Epithelial cell of esophagus (primary cell): ENCODE measurements at places on chromosomes 12 and 14.

- no peak for DNase-seq
Observed at GRCh38 chr12:54489857-54490256, 7.7 kb upstream of the NCKAP1L start.

- DNase-seq: no peak
Observed at GRCh38 chr12:64558754-64559153, 51.5 kb upstream of the RASSF3 start.

GRCh38 chr14:104226421-104227383 lies 88.3 kb downstream of the KIF26A start:
- DNase-seq: no peak

DNA sequence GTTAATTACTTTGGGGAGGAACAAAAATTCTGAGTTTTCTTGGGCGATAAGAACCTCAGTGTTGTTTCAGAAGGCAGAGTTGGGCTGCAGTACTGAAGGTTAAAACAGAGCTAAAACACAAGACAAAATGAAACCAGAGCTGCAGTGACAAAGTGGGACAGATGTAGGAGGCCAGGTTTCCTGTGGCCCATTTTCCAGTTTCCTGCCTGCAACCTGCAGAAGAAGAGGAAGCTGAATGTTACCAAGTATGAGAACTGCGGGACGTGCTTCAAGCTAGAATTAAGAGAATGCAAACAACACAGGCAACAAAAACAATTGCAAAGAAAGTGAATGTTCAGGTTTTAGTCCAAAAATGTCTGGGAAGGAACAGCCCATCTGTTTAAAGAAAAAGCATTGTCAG lies 17.8 kb downstream of the ELK3 start:
- no peak for DNase-seq

GRCh38 chr14:51356381-51356780 lies 116.3 kb downstream of the TMX1 start:
- DNase-seq: no peak

DNA sequence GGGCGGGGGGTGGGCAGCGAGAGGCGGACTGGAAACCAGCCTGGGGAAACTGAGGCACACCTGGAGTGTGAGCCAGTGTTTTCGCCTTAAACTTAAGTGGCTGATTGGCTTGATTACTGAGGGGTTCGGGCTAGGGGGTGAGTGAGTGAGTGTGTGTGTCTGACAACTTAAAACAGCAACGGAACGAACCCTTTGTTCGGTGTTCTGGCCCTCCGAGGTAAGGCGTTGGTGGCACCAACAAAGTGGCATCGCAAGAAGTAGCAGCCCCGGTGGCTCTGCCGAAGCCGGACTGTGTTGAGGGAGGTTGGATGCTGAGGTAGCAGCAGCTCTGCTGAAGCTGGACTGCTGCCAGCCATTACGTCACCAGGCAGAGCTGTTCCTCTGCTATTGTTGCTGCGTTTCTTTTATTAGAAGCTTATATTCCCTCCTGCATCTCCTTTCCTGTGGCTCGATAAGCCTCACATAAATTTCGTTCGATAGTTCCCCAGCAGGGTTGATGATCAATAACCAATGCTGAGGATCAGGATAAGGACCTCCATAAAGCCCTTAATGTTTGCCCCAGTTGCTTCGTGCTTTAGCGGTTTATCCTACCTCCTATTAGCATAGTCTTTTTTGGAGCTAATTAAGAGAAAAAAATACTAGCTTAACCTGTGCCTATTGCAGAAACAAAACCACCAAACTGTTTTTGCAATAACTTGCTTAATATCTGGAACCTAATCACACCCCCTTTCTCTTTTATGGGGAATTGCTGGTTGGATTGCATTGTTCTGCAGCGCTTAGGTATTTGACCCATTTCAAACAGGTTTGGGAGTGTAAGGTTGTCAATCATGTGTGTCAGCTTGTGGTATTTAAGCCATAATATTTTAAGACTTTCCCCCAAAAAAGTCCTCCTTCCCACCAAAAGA lies 1.3 kb downstream of the GPR137C start:
- DNase-seq: peak; percentile 95

- DNase-seq: peak; percentile 63
Observed at GRCh38 chr14:103561381-103562178, 877 bp downstream of the BAG5 start.

DNA sequence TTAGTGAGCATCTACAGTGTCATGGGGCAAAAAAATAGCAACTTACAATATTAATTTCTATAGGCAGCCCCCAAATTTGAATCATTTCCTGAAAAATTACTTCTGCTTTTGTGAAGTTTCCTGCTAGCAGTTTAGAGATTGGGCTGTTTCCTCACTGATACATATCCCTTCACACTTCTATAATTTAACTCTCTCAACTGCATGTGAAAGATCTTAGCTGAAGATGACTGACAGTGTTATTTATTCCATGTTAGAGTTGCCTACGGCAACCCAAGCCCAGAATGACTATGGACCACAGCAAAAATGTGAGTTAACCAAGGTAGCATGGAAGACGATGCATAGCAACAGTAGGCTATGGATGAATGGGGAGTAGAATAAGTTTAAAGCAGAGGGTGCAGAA lies at the start of gene KLRG1:
Gene KLRG1 (plus strand): TSS at position 134 of the 400 bp plus-strand sequence. CDS start 90 bp downstream, at position 224.
- no peak for DNase-seq

GRCh38 chr12:14824012-14824634 lies 10.1 kb upstream of the SMCO3 start:
- DNase-seq: peak; percentile 56

- DNase-seq: no peak
Observed at GRCh38 chr14:89394972-89395371, 22.1 kb downstream of the FOXN3 start.

DNA sequence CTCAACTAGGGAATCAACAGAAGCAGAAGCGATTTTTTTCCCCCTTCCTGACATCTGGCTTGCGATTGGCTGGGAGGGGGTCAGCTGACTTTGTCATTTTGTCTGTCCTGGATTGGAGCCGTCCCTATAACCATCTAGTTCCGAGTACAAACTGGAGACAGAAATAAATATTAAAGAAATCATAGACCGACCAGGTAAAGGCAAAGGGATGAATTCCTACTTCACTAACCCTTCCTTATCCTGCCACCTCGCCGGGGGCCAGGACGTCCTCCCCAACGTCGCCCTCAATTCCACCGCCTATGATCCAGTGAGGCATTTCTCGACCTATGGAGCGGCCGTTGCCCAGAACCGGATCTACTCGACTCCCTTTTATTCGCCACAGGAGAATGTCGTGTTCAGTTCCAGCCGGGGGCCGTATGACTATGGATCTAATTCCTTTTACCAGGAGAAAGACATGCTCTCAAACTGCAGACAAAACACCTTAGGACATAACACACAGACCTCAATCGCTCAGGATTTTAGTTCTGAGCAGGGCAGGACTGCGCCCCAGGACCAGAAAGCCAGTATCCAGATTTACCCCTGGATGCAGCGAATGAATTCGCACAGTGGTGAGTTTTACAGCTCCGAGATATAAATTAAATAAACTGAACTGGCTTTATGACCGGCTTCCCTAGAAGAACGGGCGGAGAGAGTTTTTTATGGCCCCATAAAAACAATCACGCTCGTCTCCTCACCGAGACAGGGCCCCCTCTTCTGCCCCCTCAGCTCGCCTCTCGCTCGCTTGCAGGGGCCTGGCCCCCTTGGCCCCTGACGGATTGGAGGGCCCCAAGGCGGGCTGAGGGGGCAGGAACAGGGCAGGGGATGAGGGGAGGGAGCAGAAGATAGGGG lies at the start of gene HOXC6:
Gene HOXC6 (plus strand): TSS at position 127 of the 888 bp plus-strand sequence. CDS start 82 bp downstream, at position 209.
- DNase-seq: no peak

DNA sequence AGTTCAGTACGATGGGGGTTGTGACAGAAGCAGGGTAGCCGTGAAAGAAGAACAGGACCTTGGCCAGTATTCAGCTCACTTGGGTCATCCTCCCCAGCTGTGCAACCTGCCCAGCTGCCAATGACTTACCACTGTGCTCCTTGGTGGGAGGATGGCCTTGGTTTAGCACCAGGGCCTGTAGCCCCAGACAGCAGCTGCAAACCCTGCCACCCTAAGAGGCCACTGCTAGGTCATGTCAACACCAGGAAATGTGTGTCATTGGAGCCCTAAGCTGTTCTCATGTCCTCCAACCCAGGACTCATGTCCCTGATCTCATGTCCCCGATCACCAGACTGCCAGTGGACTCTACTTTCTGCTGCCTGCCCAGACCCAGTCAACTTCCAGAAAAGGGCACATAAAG lies 3.0 kb upstream of the CRACR2A start:
- no peak for DNase-seq

- no peak for DNase-seq
Observed at GRCh38 chr14:38546932-38547551, 291.1 kb upstream of the CLEC14A start.

DNA sequence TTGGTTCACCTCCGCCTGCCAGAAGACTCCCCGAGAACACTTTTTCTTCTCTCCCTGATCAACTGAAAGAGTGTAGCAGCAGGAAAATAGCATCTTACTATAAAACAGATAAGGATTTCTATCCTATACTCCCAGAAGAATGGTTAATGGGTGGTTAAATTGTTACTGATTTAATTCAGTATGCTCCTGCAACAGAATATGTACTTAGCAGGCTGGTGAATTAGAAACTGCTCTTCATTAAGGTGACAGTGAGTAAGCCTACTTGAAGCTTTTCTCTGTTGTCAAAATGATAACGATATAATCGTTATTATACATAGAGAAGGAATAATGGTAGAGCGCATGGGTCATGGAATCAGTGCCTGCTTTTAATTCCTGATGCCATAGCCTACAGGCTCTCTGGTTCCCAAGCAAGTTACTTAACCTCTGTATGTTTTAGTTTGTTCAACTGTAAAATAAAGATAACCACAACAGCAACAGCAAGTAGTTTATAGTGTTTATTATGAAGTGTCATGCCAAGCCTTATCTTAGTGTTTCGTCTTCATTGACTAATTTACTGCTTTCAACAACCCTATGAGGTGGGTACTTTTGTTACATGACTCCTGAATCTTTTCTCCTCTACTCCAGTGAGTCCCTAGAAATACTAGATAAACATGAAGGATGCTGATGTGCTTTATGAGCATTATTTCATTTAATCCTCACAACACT lies 392.6 kb downstream of the CCDC91 start:
- no peak for DNase-seq

DNA sequence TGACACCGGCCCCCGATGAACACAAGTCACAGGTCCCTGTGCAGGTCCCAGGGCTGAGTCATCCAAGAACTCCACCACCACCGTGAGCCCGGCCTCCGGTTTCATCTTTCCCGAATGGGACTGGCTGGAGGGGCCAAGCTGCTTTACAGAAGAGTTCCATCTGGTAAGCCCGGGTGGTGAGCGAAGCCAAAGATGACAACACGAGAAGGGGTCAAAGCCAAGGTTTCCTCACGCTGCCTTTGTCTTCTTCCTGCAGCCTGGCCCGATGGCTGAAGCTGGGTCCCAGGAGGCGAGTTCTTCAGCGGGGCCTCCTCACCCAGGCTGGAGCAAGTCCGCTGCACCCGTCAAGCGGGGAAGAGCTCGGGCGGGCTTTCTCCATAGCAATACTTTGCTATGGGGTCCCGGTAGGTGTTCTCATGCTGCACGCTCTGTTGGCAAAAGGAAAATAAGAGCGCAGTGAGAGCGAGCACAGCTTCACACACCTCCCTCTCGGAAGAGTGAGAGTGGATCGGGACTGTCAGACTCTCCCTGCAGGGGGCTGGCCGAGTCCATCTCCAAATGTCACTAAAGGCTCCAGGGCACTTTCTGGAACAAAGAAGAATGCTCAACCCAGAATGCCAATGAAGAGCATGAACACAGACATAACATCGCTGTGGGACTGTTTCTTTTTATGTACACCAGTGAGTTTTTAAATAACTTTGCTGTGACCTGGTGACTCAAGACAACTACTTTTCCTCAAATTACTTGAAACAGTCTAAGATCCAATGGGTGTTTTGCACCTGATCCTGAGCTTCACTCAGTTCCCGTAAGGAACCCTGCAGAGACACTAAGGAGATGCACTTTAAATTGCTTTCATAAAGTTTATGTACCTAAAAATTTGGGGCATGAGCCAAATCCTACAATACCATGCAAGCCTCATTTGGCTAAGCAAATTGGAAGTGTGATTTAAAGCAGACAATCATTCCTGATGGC lies 20.1 kb downstream of the SPRING1 start:
- no peak for DNase-seq

- DNase-seq: no peak
Observed at GRCh38 chr12:106300761-106301160, 1.8 kb upstream of the TCP11L2 start.

GRCh38 chr14:67493092-67493717 lies 4.7 kb upstream of the TMEM229B start:
- DNase-seq: no peak

DNA sequence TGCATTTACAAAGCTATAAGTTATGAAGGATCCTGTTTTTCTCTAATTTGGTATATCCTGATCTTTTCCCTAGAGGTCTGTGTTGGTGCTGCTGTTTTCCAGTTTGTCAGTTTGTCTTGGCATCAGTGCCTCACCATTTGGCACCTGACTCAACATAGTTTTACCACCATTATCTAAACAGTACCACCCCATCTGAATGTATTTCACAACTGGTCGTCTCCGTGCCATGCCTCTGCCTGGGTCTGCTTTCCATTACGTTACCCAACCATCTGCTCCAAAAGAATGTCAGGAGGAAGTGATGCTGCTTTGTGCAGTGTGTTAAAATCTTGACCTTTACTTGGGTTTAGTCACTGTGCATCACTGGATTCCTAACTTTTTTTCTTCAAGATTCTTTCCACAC lies 129.3 kb upstream of the RASSF8 start:
- DNase-seq: peak; percentile 81

- DNase-seq: peak; percentile 54
Observed at GRCh38 chr12:88247241-88247643, 105.1 kb downstream of the TMTC3 start.

DNA sequence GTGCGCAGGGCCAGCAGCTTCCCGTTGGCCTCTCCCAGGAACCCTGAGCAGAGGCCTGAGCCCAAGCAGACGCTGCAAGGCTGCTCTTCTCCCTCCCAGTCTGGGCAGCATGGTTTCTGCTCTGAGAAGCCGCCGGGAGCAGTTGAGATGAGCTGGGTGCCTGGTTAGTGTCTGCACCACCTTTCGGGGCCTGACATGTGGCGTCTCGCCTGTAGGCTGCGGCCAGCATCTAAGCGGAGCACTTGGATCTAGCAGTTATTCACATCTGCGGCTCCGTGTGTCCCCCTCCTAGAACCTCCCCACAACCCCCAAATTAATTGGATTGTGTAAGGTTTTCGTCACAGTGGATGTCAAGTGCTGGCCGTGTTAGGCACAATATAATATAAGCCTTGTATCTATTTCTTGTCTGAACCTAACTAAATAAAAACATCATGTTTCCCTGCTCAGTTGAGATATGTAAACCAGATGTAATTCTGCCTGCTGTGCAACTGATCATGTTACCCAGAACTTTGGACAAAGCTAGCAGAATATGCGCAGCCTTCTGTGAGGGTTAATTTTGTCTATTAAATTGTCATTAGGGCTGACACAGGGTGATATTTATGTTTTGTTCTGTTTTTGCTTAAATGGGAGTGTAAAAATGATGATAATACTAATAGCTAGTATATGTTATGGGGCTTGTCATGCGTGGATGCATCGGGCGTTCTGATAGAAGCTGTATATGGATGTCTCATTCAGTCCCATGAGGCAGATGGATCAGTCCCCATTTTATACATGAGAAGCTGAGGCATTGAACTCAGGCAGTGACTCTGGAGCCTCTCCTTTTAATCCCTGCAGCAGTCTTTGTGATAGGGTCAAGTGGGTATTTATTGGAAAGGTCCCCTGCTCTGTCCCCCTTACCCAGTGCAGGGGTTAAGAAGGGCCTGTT lies 45.8 kb downstream of the ELK3 start:
- no peak for DNase-seq

- peak; percentile 47 for DNase-seq
Observed at GRCh38 chr12:120866108-120866507, 38.0 kb downstream of the SPPL3 start.

GRCh38 chr14:104710071-104710735 lies 13.8 kb upstream of the ADSS1 start:
- DNase-seq: no peak
